ENCODE measurements at places on chromosomes 2 and 18.

GRCh38 chr2:1804865-1805264, 60.5 kb upstream of the PXDN start:
- DNase-seq, result no peak

DNA sequence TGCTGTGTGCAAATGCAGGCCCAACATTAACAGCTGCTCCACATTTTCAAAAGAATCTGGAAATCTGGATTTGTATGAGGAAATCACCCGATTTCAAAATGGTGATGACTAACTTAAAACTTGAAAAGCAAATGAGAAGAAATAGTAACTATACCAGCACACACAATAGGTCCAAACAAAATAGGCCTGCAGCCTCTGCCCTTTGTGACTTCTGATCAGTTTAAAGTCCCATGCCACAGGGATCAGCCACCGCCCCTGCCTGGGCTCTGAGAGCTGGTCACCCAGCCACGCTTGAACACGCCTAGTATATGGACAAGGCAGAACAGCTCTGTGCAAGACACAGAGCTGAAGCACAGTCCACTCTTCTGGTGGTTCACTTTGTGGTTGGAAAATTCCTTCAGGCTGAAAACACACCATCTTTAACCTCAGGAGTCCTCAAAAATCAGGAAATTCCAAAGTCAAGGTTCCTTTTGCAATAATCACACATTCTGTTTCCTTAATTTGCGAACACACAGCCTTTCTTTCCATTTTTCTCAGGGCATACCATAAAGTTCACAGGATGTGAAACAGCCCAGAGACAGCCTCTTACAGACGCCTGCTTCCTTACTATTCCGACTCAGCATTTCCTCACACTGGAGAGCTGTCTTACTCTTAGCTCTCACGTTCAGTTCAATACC, 150.1 kb upstream of the RIOK3 start:
- DNase-seq, result no peak

- DNase-seq, result no peak
These were observed 52.2 kb downstream of the NRP2 start for GRCh38 chr2:205734436-205735037.

DNA sequence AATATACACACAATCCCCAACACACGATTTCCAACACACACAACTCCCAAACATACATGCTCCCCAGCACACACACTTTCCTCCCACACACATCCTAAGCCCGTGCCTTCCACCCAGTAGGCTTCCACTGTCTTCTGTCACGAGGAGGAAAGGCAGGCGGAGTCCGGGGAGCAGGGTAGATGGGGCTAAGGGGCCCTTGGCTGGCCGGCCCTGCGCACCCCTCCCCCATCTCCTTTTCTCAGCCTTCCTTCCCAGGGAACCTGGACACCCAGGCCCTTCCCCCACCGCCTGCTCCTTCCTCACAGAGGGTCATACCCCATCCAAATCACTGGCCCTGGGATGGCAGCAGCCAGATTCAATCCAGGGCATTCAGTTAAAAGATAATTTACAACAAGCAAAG, 3.4 kb upstream of the PDCD1 start:
- DNase-seq, result no peak

GRCh38 chr2:47607005-47607679, 175.8 kb upstream of the MSH6 start:
- no peak for DNase-seq

DNA sequence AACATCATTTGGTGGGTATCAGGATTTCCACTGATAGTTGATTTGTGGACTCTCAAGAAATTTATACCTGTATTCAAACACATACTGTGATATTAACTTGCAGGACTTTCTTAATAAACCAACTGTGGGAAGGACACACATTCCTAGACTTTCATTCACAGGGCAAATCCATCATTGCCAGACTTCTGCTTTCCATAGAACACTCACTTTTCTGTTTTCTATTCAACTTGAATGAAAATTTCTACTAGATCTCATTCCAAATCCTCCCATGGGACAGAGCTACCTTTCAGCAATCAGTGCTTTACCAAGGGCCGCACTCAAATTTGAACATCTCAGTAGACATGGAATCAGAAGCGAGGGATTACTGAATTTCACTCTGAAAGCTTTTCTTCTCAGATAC, 612.5 kb downstream of the IRS1 start:
- DNase-seq, result no peak

DNA sequence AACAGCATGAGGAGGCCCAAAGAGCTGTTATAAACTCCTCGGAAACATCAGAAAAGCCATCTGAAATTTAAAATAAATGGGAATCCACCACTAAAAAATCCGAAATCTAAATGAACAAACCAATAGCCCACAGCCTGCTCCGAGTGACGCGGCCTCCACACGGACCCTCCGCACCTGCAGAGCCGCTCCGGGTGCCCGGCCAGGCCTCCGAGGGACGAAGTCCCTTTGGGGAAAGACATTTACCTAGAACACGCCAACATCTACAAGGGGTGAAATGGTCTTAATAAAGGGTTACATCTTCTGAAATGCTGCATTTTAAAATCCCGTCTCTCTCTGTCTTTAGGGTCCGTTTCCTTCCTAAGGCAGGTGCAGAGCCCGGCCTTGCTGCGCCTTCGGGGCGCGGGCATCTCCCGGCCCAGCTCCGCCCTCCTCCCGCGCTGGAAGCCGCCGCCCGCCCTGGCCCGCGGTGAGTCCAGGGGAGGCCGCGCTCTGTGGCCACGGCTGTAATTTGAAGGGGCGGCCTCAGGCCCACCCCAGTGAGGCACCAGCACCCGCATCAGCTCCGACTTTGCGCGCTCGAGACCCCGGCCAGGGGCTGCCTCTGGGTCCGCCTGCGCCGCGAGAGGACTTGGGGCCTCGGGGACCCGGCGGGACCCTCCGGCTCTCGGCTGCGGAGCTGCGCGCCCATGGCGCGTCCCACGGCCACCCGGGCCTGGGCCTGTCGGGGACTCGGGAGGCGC, 42.3 kb upstream of the CTDP1 start:
- DNase-seq, result no peak

- no peak for DNase-seq
These were observed 21.3 kb upstream of the CD28 start for GRCh38 chr2:203685081-203685621.

GRCh38 chr2:215899141-215900074, 113.9 kb downstream of the MREG start:
- DNase-seq, result no peak

DNA sequence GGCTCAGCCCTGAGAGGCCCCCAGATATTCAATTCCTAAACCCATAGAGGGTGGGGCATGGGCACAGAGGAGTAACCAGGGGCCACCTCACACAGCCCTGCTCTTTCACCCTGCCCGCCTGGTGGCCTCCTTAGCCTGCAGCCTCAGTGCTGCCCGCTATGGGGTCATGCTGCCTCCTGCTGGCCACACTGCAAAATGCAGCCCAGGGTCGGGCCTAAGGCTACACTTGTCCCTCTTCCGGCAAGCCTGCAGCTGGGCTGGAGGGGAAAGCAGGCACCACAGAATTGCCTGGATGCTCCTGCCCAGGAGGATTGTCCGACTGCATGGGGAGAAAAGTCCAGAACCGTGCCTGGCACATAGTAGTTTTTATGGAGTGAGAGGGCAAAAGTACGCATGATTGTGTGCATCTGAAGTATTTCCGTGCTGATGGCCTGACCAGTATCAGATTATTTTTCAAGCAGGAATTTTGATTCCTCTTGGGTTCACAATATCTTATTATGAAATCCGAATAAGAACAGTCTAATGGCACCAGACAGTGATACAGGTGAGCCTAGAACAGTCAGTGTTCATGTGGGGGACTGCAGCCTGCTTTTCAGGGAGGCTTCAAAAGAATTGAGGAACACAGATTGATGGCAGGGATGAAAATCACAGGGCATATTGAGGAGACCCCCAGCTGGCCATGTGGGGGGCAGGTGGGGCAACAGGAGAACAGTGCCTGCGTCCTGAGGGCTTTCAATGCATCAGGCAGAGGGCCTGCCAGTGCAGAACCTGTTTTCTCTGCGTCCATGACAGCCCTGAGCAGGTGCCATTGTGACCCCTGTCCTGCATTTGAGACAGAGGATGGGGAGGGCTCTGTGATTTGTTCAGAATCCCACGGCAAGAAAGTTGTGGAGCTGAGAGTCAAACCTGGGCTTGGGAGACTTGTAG, 51.2 kb upstream of the ALPP start:
- DNase-seq, result peak; percentile 67

DNA sequence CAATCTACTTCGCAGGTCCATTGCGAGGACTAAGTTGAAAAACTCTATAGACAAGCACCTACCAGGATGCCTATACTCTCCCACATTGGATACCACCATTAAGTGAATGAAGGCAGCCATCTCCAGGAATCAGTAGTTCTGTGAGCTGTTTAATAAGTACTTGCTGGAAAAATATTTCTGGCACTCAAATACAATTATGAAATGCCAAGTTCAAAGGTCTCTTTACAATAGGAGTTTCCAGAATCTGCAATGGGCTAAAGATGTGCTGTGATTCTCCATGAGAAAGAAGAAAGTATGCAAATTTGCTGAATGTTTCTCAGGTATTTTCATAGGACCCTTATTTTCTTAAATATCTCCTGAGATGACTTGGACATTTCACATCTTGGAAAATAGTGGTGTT, 103.0 kb downstream of the AP1S3 start:
- DNase-seq, result no peak

GRCh38 chr2:118817469-118817868, 30.0 kb downstream of the EN1 start:
- DNase-seq, result no peak

GRCh38 chr18:49728542-49728941, 84.8 kb downstream of the ACAA2 start:
- DNase-seq, result peak; percentile 14

DNA sequence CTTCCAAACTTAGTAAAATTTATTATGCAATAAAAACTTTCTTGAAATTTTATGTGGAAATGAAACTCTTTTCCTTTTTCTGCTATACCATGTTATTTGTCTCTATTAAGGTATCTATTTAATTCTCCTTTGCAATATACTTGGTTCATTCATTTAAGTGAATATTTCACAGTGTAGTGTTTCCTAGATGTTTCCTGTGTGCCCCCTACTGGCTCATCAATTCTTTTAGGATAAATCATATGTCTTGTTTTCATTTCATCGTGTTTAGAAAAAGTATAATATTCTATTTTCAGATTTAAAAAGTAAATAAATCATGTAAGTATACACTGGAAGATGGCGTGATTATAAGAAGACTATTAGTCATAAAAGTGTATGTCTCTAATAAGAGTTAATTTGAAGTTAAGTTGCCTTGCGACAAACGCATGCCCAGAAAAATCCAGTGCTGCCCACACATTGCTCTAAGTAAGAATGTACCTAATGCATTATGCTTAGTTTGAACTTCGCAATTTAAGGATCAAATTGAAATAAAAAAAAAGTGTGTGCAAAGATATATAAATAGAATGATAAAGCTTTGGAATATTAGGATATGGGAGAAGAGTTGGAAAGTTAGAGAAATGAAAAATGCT, 525.4 kb downstream of the KCNJ3 start:
- peak; percentile 50 for DNase-seq

DNA sequence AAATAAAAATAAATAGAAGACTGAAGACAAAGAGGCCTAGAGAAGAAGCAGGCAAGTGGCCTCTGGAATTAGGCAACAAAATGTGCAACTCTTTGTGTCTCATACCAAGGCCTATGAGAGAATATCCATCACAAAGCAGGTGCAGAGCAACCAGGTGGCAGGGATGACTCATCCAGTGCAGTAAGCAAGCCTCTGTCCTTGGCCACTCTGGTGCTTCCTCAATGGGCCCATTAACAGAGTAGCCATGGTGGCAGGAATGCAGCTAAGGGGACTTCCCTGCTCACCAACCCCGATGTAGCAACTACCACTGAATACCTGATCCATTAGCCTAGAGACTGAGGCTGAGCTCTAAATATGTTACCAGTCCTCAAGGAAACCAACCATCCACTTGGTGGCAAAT, 11.0 kb upstream of the EPG5 start:
- DNase-seq, result no peak

DNA sequence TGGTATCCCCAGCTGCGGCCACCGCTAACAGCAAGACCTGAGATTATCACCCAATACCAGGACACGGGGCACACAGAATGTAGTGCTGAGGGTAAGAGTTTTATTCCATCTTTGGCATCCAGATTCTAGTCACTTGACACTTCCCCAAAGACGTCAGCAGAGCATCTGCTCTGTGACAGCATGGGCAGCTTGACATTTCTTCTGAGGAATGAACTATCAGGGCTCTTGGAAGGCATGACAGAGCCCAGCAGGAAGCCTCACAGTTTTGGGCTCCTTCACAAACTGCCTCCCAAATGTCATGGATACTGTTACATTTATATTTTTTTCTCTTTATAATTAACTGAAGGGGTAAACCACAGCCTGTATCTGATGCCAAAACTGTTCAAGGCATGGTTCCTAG, 1010.7 kb downstream of the TDRD15 start:
- no peak for DNase-seq

DNA sequence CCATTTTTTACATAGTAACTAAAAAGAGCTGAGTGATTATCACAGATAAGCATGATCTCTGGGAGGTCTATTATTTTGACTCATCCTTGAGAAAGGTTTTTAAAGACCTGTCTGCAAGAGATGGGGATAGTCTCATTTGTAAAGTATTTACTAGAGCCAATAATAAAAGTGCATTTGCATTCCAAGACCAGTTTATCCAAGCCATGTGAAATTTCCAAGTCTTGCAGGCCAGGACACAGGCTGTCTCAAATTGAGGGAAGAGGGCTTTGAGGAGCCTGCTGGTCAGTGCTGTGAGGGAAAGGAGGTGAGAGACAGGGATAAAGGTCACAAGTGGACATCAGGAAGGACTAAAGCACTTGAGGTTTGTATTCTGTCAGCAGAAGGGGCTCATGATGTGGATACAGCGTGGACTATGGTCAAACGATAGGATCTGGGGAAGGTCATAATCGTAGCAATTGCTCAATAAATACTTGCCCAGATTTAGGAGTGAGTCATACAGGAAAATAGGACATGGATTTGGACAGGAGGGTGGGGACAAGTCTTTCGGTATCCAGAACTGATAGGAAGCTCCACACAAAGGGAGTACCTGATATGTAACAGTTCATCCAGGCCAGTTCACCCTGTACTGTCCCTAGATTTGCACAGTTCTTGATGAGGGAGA, 6.6 kb upstream of the CDH2 start:
- DNase-seq, result no peak

DNA sequence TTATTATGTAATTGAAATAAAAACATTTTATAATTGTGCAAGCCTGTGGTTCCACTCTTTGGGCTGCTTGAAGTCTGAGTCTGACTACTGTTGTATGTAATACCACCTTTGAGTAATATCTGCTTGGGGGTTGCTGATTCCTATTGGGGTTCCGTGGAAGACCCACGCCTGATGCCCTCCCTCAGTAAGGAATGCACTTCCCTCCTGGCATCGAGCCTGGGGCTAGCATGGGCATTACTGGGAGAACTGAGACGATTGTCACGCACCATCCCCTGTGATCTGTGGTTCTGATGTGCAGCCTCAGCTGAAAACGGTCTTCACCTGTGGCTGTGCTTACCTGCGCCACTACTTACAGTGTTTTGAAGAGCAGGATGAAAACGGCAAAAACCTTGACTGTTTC, 32.7 kb upstream of the RBM44 start:
- DNase-seq, result no peak

GRCh38 chr2:214035091-214035852, 375.6 kb upstream of the VWC2L start:
- DNase-seq, result peak; percentile 8
